ENCODE measurements at places on chromosomes 6 and 20. TPM values are rescaled to one million over a fixed set of nuclear protein-coding genes. Genes with fewer than 3 reads are reported as not detected.

Gene SLC35D3
- total RNA-seq: 0.57 TPM

Gene TAGAP
- total RNA-seq: not detected

Gene METTL24
- total RNA-seq: 0.61 TPM

Gene PDCD2
- 78.5 TPM for total RNA-seq

Gene SDCBP2
- total RNA-seq: 1.9 TPM

Gene RAET1E
- total RNA-seq: not detected

Gene SUPT3H
- total RNA-seq: 22.5 TPM

Gene SMPDL3A
- total RNA-seq: 0.68 TPM

Gene C6orf132
- total RNA-seq: 45.1 TPM

Gene CGA
- total RNA-seq: not detected

Gene CAGE1
- 0.28 TPM for total RNA-seq

Gene GNMT
- total RNA-seq: 1.1 TPM

Gene WFDC5
- not detected for total RNA-seq

Gene SLC32A1
- 0.24 TPM for total RNA-seq

Gene SLC22A2
- total RNA-seq: 0.86 TPM

Gene KIF6
- 0.88 TPM for total RNA-seq

Gene PPP1R14C
- 0.37 TPM for total RNA-seq
